ENCODE measurements at places on chromosomes 7 and 10. TPM values are rescaled to one million over a fixed set of nuclear protein-coding genes. Genes with fewer than 3 reads are reported as not detected.

The CDC123 gene
- 153 TPM for total RNA-seq

The VWDE gene
- 0.27 TPM for total RNA-seq

The GLI3 gene
- total RNA-seq = not detected

DNA sequence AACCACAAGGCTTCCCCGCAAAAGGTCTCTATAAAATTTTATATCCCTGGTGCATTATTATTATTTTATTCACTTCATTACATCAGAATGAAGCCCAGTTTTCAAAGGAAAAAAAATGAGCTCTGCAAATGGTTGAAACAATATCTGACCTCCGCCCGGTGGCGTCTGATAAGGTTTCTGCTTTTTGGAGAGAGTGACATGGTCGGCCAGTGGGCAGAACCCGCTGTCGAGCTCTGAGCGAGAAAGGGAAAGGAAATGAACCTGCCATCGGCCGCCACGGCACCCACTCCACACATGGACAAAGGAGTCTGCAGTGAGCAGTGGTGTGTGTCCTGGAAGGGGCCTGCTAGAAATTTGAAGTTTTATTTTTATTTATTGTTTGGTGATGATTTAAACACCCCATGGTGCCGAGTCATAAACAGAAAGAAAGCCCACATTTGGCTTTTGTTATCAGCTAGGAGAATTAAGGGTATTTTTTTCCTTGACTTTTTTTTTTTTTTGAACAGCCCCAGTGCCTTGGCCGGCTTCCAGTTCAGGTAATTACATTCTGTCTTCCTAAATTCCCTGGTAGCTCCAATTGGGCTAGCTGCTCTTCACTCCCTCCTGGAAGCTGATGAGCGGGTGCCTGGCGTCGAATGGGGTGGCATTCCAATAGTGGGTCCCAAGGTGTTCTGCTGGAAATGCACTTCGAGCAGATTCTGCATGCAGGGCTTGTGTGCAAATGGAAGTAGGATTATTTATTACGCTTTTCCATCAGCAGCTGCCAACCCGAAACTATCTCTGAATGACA, 149.4 kb upstream of the MKI67 start:
- no peak for DNase-seq

DNA sequence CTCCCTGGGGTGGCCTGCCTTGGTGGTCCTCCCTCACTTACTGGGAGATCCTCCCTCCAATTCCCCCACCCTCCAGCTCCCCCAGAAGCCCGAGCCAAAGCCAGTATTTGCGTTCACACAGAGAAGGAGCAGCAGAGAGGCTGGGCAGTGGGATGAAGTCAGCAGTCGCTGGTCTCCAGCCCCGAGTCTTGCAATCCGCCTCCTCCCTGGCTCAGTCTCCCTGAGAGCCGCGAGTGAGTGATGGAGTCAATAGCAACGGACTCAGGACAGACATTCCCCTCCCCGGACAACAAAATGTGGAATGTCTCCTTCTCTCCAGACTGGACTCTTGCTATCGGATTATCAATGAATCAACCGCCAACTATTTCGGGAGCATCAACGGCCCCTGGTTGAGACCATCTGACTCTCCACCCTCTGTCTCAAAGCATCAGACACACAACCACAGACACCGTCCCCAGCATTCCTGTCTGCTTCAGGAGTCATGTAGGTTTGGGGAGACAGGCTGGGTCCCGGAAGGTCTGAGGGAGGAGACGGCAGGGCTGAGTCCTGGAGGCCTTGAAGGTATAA, 178.4 kb downstream of the SH3PXD2A start:
- no peak for DNase-seq

DNA sequence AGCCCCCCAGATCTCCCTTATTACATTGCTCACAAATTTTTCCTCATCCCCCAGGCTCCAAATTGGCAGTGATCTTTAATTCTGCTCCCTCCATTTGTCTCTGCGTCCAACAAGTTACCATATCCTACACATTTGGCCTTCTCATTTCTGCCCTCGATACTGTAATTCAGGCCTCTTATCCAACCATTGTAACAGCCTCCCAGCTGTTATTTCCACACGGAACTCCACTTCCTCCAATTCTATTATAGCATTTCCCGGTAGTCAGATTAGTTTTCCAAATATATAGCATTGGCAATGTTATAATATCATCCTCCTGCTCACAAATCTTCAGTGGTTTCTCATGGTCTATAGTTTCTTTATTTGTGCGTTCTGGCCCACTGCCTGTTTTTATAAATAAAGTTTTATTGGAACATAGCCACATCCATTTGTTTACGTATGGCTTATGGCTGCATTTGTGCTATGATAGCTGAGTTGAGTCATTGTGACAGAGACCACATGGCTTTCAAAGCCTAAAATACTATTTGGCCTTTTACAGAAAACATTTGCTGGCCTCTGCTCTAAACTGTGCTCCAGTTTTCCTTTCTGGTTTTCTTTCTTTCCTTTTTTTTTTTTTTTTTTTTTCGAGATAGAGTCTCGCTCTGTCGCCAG, 126.5 kb upstream of the ZNF438 start:
- no peak for DNase-seq

DNA sequence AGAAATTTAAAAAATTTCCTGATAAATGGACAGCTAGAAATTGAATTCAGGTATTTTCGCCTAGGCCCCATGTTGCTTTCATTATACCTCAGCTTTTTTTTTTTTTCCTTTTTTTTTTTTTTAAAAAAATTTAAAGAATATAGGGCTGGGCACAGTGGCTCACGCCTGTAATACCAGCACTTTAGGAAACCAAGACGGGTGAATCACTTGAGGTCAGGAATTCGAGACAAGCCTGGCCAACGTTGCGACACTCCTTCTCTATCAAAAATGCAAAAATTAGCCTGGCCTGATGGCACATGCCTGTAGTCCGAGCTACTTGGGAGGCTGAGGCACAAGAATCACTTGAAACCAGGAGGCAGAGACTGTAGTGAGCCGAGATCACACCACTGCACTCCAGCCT, 334.0 kb downstream of the SORCS1 start:
- no peak for DNase-seq

The LIPN gene
- total RNA-seq = not detected

The MAGI2 gene
- 3.8 TPM for total RNA-seq

DNA sequence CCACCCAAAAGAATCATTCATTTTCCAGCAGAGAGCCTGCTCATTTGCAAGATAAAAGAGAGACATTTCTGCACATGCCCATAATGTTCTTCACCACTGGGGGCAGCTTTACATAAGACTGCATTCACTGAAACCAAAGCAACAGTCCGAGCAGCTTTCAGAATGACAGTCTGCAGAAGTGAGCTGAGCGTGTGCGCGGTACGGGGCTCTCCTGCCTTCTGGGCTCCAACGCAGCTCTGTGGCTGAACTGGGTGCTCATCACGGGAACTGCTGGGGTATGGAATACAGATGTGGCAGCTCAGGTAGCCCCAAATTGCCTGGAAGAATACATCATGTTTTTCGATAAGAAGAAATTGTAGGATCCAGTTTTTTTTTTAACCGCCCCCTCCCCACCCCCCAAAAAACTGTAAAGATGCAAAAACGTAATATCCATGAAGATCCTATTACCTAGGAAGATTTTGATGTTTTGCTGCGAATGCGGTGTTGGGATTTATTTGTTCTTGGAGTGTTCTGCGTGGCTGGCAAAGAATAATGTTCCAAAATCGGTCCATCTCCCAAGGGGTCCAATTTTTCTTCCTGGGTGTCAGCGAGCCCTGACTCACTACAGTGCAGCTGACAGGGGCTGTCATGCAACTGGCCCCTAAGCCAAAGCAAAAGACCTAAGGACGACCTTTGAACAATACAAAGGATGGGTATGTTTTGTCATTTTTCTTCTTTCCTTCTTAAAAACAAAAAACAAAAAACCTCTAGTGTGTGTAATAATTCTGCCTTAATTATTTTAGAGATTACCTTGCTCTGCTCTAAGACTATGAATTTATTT, at the start of gene LRRTM3:
TSS of gene LRRTM3 (plus strand) at position 141 of the 820 bp plus-strand sequence.
- DNase-seq = peak; percentile 56

GRCh38 chr7:129780974-129781927, 169.7 kb downstream of the NRF1 start:
- DNase-seq = no peak

DNA sequence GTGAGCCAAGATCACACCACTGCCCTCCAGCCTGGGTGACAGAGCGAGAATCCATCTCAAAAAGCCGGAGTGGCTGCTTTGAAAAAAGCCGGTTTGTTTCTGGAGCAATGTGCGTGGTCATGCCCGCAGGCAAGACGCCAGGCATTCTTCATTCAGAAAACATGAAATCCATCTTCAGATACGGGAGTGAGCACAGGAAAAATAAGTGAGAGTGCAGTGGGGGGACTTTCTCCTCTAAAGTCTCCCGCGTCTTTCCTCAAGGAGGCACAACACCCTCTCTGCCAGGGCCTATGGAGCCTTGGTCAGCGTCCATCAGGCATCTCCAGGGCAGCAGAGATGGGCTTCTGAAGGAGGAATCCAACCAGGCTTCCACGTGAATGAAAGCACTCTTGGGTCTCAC, 62.3 kb upstream of the DGKI start:
- DNase-seq = no peak

The CHCHD2 gene
- 572 TPM for total RNA-seq

- DNase-seq = no peak
Measured at GRCh38 chr10:131131726-131132591, 179.6 kb downstream of the TCERG1L start.

- no peak for DNase-seq
Measured at GRCh38 chr7:51590746-51591145, 274.1 kb upstream of the COBL start.

GRCh38 chr10:44557596-44558191, 172.8 kb upstream of the CXCL12 start:
- no peak for DNase-seq

The TMEM196 gene
- total RNA-seq = not detected

The MEOX2 gene
- total RNA-seq = not detected

GRCh38 chr7:21962677-21963076, 17.0 kb upstream of the CDCA7L start:
- no peak for DNase-seq

- no peak for DNase-seq
Measured at GRCh38 chr10:94133239-94133638, 139.5 kb downstream of the PLCE1 start.

DNA sequence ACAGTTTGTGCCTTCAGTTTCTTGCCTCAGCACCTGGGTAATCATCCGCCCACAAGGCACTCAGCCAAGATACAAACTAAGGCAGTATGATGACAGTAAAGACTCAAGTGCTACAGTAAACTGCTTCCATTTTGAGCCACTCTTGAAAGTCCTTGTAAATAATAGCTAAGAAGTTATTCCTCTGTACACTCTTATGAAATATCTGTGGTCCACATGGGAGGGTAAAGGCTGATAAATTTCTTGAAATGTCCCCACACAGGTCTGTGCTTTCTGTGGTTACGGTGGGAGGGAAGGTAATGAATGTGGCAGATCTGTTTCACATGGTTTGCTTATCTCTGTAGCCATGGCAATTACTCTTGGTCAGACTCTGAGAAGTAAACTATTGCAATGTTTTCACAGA, 551.0 kb upstream of the ZWINT start:
- no peak for DNase-seq

The PVRIG gene
- not detected for total RNA-seq

DNA sequence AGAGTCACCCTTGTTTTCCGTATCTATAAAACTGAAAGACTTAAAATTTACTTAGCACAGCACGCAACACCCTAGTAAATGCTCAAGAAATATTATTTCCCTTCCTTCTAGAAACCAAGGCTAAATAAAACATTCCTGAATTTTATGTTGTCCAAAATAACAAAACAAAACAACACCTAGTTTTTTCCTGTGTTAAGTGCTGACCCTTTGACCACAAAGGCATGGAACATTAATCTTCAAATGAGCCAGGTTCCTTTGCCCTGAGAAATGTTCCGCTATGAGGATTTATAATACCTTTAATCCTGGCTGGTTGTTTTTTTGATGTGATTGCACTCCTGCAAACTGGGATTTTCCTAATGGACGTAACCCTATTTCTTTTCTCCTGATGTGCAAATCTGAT, 29.0 kb upstream of the DGKI start:
- DNase-seq = no peak

- DNase-seq = no peak
Measured at GRCh38 chr10:49134327-49134726, 506 bp upstream of the FAM170B start.

The PLXDC2 gene
- 2.1 TPM for total RNA-seq

GRCh38 chr7:139820089-139820488, 9.0 kb upstream of the TBXAS1 start:
- DNase-seq = no peak

DNA sequence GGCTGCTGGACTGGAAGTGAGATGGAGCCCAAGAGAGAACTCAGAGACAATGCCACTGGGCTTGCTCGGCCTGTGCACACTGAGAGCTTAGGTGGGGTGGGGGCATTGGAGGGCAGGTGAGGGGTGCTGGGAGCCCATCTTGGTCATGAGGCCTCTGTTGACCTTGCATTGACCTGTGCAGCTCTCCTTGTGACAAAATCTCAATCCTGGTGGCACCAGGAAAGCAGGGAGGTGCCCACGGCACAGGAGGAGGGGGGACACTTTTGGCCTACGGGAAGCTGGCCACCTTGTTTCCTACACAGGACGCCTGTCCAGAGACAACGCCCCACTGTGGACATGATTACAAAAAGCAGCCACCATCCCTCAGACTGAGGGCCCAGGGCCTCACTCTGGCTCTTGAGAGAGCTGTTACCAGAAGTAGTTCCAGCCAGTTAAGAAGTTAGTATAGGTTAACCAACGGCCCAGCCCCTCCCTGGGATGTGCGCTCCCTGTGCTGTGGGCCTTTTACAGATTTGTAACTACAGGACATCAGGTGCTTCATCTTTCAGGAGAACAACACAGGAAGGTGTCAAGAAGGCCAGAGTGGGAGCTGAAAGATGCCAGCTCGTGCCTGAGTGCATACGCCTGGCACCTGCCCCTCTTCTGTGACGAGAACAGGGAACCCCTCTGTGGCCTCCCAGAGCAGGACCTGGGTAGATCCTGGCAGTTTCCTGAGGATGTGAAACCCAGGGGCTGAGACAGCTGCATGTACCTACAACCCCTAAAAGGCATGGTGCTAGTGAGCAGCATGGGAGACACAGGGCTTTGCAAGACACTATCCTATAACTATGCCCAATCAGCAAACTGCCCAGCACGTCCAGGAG, 10.3 kb downstream of the PKD1L1 start:
- DNase-seq = no peak

DNA sequence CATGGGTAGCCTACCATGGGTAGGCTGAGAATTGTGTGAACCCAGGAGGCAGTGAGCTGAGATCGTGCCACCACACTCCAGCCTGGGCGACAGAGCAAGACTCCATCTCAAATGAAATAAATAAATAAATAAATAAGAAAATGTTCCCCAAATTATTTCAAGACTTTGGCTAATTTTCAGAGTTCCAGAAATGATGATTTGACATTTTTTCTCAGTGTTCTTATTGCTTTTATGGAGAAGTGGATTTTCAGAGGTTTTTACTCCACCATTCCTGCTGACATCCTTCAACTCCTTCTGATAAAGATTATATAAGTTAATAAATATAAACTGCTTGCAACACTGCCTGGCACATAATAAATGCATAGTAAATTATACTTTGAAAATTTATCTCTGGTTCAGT, 80.4 kb upstream of the PRKCQ start:
- DNase-seq = no peak

DNA sequence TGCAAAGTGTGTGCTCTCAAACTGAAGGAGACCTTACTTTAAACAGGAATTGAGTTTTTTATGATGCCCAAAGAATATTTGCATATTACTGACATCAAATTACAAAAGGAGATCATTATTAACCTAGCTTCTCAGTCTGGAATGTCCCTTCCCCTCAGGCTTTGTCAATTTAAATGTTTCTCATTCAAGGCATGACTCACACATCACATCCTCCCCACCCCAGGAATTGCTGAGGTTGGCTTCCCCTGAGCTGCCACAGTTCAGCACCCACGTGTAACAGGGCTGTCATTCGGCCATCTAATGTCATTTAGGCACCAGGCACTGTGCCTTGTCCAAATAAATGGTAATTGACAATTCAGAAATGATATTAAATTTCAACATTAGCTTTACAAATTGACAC, 305.9 kb upstream of the MGMT start:
- DNase-seq = no peak

The GPR85 gene
- total RNA-seq = not detected
